ENCODE measurements at places on chromosomes 2 and 18. TPM values are rescaled to one million over a fixed set of nuclear protein-coding genes. Genes with fewer than 3 reads are reported as not detected.

DNA sequence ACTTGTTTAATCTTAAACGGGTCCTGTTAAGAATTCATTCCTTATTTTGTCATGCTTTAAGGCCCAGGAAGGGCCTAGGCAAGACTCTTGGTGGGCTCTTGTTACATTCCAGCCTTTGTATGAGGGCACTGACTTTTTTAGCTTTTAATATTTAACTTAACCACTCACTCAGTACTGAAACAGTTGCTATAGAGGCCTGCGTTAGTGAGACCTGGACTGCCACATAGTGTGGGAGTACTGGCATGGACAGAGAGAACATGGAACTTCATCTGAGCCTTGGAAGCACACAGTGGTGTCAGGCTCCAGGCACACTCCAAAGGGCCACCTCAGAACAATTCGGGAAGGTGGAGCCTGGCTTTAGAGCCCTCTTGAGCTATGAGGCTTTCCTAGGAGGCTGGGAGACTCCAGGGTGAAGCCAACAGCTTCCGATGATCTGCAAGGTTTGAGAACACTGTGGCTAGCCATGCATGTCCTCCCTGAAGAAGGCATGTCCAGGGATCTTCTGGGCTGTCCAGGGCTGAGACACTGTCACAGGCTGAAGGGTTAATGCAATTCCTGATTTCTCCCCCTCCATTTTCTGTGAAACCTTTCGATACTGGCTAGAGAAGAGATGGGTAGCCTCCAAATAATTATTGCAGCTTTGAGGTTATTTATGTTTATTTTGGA, 155.4 kb upstream of the ACAA2 start:
- H3K27me3 ChIP-seq, result no peaks in the 10 kb centered on the region
- no peak overlapping the region for H3K4me3 ChIP-seq
- DNase-seq, result no peak
- H3K27ac ChIP-seq, result no peak overlapping the region
- H3K4me1 ChIP-seq, result no peaks in the 10 kb centered on the region

- H3K27me3 ChIP-seq, result no peaks in the 10 kb centered on the region
- no peak for DNase-seq
- H3K36me3 ChIP-seq, result peaks cover 8% of the 10 kb centered on the region
- H3K4me3 ChIP-seq, result no peak overlapping the region
- no peak overlapping the region for H3K27ac ChIP-seq
- H3K4me1 ChIP-seq, result no peaks in the 10 kb centered on the region
These were observed 505.8 kb upstream of the NRP2 start for GRCh38 chr2:205176546-205176945.

DNA sequence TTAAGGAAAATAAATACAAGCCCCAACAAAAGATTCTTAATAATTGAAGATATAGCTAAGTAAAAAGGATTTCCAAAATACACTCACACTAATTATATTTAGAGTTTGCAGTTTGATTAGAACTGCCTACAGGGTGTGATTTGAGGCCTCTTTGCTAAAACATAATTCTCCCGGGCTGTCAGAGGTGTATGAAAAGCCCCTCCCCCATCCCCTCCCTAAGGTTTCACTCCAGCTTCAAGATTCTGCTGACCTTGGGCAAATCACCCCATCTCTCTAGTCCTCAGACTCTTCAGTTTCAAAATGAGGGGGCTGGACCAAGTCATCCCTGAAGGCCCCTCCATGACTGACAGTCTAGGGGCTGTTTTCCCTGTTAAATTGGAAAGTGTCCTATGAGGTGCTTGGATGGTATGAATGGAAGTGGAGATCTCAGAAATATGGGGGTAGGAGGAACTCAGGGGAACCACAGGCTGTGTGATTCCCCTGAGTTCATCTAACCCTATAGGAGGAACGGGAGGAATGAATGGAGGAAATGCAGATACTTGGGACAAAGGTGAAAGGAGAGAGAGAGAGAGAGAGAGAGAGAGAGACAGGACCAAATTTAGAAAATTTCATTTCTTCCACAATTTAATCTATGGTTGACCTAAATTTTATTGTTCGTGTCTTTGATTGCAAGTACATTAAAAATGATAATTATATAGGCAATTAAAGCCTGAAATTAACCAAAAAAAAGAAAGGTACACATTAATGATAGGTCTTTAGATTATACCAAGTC, 107.5 kb downstream of the SPP2 start:
- no peak for DNase-seq
- H3K4me3 ChIP-seq, result no peak overlapping the region
- H3K27me3 ChIP-seq, result no peaks in the 10 kb centered on the region
- no peak overlapping the region for H3K27ac ChIP-seq

DNA sequence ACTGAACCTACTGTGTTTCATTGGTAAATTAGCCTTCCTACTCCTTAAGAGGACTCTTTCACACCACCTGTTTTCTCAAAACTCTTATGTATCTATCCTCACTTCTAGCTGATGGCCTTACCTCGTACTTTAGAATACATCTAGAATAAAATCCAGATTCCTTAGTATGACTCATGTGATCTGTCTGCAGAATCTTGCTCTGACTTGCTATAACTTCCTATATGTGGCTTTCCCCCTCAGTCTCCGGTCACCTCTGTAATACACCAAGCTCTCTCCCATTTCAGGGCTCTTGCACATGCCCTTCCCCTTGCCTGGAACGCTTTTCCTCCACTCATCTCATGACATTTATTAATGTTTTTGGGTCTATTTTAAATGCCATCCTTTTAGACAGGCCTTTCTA, 95.6 kb upstream of the LHCGR start:
- H3K4me3 ChIP-seq, result no peak overlapping the region
- no peak for DNase-seq
- no peak overlapping the region for H3K27ac ChIP-seq
- H3K27me3 ChIP-seq, result no peaks in the 10 kb centered on the region
- no peaks in the 10 kb centered on the region for H3K36me3 ChIP-seq

DNA sequence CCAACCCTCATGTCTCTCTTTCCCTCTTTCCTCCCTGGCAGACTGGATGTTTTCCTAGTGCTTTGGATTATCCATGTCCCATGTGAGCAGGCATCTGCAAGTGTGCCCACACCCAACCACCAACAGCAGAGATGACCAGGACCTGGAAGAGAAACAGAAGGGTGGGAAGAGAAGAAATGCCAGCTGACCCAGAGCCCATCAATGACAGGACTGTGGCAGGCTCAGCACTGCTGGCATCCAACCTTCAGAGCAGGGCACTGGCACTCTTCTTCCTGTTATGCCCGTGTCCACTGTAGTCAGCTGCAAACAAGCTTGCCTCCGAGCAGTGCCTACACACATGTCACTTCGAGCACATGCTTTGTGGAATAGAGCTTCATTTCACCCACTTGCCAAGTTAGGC, 121.1 kb downstream of the TANC1 start:
- H3K27me3 ChIP-seq, result no peaks in the 10 kb centered on the region
- peaks cover 73% of the 10 kb centered on the region for H3K4me1 ChIP-seq
- H3K27ac ChIP-seq, result peak overlapping the region; percentile 88

GRCh38 chr2:202022755-202023154, 10.9 kb upstream of the FZD7 start:
- H3K36me3 ChIP-seq, result no peaks in the 10 kb centered on the region
- no peak for DNase-seq
- no peaks in the 10 kb centered on the region for H3K4me1 ChIP-seq
- no peak overlapping the region for H3K27ac ChIP-seq
- H3K4me3 ChIP-seq, result no peak overlapping the region
- H3K27me3 ChIP-seq, result no peaks in the 10 kb centered on the region

- H3K4me1 ChIP-seq, result no peaks in the 10 kb centered on the region
- no peaks in the 10 kb centered on the region for H3K27me3 ChIP-seq
- DNase-seq, result no peak
- H3K36me3 ChIP-seq, result no peaks in the 10 kb centered on the region
- no peak overlapping the region for H3K27ac ChIP-seq
These were observed 262.5 kb downstream of the TGIF1 start for GRCh38 chr18:3712491-3712890.

Gene MEIS1
- 18.4 TPM for total RNA-seq

Data from tibial nerve (tissue), 4 donors.